ENCODE measurements at places on chromosomes 6 and 20.
A peak's percentile ranks its signal among the peaks of the same experiment; 100 is the strongest.

DNA sequence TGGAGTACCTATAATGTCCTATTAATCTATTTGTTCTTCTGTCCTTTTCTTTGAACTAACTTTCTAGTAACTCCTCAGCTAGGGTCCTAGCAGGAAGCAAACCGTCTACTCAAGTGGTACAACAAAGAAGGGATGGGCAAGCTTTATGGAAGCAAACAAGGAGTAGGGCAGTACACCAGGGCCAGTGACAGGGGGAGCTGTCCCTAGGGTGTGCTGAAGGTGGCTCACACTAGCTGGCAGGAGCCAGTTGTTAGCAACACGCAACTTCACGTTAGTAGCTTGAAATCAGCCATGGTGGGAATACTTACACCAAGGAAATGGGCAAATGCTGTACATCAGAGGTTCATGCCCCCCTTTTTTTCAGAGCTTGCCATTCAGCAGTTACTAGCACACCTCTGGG is 74.0 kb upstream of the EYA2 start:
- no peak overlapping the region for H3K4me3 ChIP-seq
- no peak for DNase-seq
- H3K27me3 ChIP-seq = no peaks in the 10 kb centered on the region

- H3K4me1 ChIP-seq = no peaks in the 10 kb centered on the region
- no peak for DNase-seq
- H3K4me3 ChIP-seq = no peak overlapping the region
- H3K27me3 ChIP-seq = no peaks in the 10 kb centered on the region
- H3K27ac ChIP-seq = no peak overlapping the region
Measured at GRCh38 chr6:14792118-14792955, 453.5 kb upstream of the JARID2 start.

DNA sequence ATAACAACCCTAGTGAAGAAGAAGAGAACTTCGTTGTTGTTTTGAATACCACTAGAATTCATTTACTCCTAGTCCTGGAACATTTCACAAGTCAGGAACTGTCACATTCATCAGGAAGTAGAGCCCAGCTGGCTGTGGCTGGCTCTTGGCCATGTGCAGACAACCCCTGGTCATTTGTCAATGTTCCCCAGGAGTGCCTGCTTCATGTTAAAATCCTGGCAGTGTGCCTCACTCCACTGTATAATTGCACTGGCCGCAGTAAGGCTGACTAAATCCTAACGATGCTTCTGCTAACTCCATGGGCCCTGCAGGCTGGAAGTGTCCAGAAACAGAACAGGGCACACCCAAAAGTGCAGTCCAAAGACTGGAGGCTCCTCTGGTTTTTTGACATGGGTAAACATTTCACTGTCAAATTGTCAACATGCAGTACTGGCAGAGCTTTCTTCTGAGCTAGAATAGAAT is 41.5 kb upstream of the ADGRF1 start:
- no peak overlapping the region for H3K4me3 ChIP-seq
- no peaks in the 10 kb centered on the region for H3K36me3 ChIP-seq
- H3K27ac ChIP-seq = no peak overlapping the region
- peaks cover 4% of the 10 kb centered on the region for H3K27me3 ChIP-seq
- H3K4me1 ChIP-seq = peaks cover 26% of the 10 kb centered on the region

DNA sequence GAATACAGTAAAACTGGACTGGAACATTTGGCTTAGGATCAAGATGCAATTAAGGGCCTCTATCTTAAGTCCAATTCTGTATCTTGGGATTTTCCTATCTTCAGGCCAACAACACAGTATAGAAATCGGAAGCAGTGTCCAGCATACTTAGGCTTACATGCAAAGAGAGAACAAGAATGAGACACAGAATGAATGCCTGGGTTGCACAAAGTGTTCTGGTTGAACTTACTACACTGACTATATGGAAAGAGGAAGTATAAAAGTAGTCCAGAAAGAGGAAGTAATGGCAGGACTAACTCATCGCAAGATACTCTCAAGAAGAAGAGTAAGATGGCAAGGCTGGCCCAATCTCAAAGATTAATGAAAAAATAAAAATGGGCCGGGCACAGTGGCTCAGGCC is 87.6 kb downstream of the BTBD9 start:
- DNase-seq = no peak
- H3K27me3 ChIP-seq = no peaks in the 10 kb centered on the region
- H3K36me3 ChIP-seq = no peaks in the 10 kb centered on the region
- no peak overlapping the region for H3K4me3 ChIP-seq

- H3K27ac ChIP-seq = no peak overlapping the region
- peaks cover 61% of the 10 kb centered on the region for H3K4me1 ChIP-seq
- peaks cover 8% of the 10 kb centered on the region for H3K36me3 ChIP-seq
- no peaks in the 10 kb centered on the region for H3K27me3 ChIP-seq
- DNase-seq = no peak
Measured at GRCh38 chr6:160039441-160039840, 70.6 kb downstream of the IGF2R start.

DNA sequence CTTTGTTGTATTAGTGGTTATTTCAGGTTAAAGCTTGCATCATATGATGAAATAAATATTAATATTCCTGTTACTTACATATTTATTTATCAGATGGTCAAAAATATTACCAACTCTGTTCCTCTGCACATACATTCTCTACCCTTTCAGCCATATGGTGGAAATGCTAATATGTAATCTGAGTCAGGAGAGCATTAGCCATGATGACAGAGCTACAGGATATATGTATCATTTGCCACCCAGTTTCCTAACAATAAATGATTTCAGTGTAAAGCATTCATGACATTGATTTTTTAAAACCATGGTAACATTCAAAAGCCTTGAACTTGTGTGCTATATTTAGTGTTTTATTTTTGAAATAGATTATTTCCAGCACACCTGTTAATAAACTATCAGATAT is 16.6 kb downstream of the POPDC3 start:
- DNase-seq = no peak
- H3K4me3 ChIP-seq = no peak overlapping the region
- no peaks in the 10 kb centered on the region for H3K36me3 ChIP-seq
- H3K27ac ChIP-seq = no peak overlapping the region
- no peaks in the 10 kb centered on the region for H3K27me3 ChIP-seq

DNA sequence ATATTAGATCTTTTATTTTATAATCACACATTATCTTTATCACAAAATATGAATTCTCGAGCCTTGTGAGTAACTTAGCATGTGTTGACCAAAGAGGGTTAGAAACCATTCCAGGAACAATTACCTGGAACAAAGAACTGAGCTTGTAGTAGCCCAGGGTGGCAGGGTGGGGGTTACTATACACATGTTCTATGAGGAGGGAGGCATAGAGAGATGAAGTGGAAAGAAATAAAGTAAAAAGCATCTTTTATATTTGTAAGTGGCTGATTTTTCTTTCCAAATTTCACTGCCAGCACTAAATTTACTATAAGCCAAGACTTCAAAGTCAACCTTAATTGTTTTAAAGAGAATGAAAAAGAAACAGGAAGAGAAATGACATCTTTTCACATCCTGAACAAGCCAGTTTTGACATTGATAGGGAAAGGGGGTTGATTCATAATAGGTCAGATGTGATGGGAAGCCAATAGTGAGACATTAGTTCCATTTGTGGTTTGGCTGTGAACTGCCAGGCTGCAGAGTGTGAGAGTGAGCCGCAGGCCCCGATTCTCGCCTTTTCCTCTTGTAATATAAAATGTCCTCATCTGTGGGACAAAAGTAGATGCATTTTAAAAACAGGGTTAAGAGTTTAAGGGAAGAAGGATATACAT is 52.7 kb upstream of the MYB start:
- H3K27me3 ChIP-seq = no peaks in the 10 kb centered on the region
- no peak for DNase-seq
- no peak overlapping the region for H3K4me3 ChIP-seq
- no peaks in the 10 kb centered on the region for H3K36me3 ChIP-seq

DNA sequence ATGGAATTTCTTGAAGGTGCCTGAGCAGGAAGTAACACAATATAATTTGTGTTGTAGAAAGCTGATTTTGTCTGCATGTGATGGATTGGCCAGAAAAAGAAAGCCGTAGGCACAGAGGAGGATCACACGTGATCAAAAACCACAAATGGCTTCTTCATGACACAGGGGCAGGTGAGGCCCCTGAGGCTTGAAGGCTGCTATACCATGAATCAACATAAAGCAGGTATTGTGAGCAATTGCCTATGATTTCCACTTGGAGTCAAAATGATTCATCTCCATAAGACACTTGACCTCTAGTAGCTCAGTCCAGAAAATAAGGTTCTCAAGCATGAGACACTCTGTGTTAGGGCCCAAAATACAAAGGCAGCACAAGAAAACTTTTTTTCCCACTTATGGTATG is 42.4 kb upstream of the EYA4 start:
- H3K27me3 ChIP-seq = no peaks in the 10 kb centered on the region
- no peaks in the 10 kb centered on the region for H3K4me1 ChIP-seq
- no peak overlapping the region for H3K4me3 ChIP-seq
- no peak for DNase-seq
- H3K36me3 ChIP-seq = no peaks in the 10 kb centered on the region

GRCh38 chr20:49276961-49277785 is 684 bp downstream of the ZNFX1 start:
- peak overlapping the region; percentile 70 for H3K4me3 ChIP-seq
- peak; percentile 39 for DNase-seq
- peak overlapping the region; percentile 97 for H3K27ac ChIP-seq
- H3K27me3 ChIP-seq = no peaks in the 10 kb centered on the region

DNA sequence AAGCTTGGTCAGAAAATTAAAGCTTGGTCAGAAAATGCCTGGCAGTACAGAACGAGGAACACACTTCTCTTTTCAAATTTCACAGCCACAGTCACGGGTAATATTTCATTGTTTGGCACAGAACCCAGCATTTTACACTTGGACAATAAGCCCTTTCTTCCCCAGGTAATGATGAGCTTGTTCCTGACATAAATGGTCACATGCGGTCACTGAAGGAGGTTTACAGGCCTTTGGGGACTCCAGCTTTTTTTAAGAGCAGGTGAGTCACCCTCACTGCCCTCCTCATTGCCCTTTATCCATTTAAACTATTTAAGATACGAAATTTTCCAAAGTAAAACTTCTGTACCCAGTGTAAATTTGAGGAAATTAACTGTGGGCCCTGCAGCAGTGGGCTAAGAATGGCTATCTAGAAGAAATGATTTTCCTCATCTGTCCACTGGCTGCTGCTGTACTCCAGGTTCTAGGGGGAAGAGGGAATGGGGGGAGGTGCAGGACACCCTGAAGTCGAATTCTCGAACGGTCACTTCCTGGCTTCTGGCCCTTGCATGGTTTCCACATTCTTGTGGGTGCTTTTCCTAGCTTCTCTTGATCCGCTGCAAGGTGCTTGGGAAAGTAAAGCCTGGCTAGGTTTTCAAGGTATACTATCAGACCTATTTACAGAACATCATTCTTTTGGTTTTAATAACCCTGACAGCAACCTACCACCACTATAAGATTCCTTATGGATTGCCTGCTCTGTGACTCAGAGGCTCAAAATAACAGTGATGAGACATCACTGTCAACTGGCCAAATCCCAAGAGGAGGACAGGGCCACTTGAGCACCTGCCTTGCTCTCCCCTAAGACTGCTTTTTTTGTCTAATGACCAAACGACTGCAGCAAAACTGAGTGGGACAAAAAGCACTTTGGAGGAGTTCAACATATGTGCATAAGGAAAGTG is 75.8 kb downstream of the PREP start:
- peaks cover 6% of the 10 kb centered on the region for H3K4me1 ChIP-seq
- H3K36me3 ChIP-seq = peaks cover 3% of the 10 kb centered on the region
- no peak overlapping the region for H3K27ac ChIP-seq
- no peak for DNase-seq
- no peaks in the 10 kb centered on the region for H3K27me3 ChIP-seq

- H3K4me3 ChIP-seq = no peak overlapping the region
- H3K27ac ChIP-seq = no peak overlapping the region
- H3K36me3 ChIP-seq = no peaks in the 10 kb centered on the region
Measured at GRCh38 chr6:10954590-10955010, 67.7 kb downstream of the SYCP2L start.

- H3K27ac ChIP-seq = peak overlapping the region; percentile 61
- H3K4me1 ChIP-seq = peaks cover 42% of the 10 kb centered on the region
- H3K36me3 ChIP-seq = no peaks in the 10 kb centered on the region
- no peaks in the 10 kb centered on the region for H3K27me3 ChIP-seq
- no peak for DNase-seq
- no peak overlapping the region for H3K4me3 ChIP-seq
Measured at GRCh38 chr6:146915671-146916127, 288.5 kb upstream of the STXBP5 start.

DNA sequence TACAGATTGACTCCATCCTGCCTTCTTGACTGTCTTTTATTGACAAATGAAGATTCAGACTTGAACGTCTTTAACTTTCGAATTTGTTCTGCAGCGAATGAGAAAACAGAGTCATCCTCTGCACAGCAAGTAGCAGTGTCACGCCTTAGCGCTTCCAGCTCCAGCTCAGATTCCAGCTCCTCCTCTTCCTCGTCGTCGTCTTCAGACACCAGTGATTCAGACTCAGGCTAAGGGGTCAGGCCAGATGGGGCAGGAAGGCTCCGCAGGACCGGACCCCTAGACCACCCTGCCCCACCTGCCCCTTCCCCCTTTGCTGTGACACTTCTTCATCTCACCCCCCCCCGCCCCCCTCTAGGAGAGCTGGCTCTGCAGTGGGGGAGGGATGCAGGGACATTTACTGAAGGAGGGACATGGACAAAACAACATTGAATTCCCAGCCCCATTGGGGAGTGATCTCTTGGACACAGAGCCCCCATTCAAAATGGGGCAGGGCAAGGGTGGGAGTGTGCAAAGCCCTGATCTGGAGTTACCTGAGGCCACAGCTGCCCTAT is 12.2 kb downstream of the BRD2 start:
- H3K4me3 ChIP-seq = no peak overlapping the region
- H3K27ac ChIP-seq = no peak overlapping the region
- H3K4me1 ChIP-seq = peaks cover 35% of the 10 kb centered on the region
- no peaks in the 10 kb centered on the region for H3K27me3 ChIP-seq
- DNase-seq = no peak
- H3K36me3 ChIP-seq = peaks cover 84% of the 10 kb centered on the region

DNA sequence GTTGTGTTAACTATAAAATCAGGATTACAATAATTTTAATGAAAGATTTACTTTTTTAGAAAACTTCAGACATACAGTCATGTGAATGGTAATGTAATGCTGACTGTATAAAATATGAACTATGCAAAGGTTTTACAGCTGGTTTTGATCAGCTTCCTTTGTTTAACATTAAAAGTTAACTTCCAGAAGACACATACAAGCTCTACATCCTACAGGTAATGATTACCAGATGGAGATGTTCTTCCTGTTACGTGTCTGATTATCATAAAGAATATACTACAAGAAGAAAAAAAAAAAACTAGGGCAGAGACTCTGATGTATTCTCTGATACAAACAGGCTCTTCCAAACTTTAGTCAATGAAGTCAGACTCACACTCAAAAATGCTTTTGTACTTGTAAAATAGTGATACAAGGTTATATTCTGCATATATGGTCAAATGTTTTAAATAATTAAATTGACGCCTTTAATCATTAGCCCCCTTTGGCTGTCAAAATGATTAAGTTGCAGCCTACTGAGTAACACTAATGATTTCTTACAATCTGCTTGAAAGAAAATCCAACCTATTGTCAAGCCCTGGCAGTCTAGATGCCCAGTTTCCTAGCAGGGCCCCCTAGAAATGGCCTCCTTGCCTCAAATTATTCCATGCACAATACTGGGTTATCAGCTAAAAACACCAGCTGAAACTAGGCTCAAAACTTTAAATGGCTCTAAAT is 251.8 kb upstream of the RUNX2 start:
- no peak overlapping the region for H3K4me3 ChIP-seq
